ENCODE measurements at places on chromosomes 12 and 14.

DNA sequence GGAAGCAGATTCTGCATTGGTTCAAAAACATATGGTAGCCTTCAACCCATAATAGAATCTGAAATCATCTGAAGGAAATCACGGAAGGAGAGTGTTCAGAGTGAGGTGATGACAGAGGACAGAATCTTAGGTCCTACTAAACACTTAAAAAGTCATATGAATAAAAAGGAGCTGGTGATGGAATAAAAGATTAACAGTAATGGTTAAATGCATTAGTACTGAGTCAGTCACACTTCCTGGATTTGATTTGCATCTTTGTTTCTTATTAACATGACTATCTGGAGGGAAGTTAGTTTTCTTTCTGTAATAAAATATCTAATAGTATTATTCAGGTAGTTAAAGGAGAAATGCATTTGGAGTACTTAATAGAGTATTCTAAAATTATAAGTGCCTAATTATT lies 296.3 kb upstream of the ATXN7L3B start:
- no peak for DNase-seq

- DNase-seq = no peak
Observed at GRCh38 chr14:68486033-68486732, 306.7 kb downstream of the ZFP36L1 start.

GRCh38 chr12:102061560-102062418 lies at the start of gene WASHC3:
Gene WASHC3, minus strand, starts transcription at chr12:102061991. Its CDS starts 29 bp downstream, at chr12:102061962.
- peak; percentile 98 for DNase-seq

- DNase-seq = no peak
Observed at GRCh38 chr12:78829690-78830089, 34.9 kb upstream of the SYT1 start.

DNA sequence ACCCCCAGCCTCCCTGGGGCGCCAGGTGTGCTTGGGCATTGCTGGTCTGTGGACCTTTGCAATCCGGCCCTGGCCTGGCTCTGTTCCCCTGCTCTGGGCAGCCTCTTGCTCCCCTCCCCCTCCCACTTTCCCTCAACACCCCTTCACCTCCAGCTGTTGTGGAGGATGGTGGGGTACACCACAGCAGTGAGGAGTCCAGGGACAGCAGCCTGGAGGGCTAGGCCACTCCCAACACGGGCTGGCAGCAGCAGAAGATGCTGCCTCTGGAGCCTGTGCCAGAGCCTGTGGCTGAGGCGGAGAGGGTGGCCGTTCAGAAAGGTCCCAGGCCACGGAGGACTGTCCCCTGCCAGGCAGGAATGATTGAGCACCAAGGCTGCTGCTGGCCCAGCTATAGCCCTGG lies 7.6 kb downstream of the ZBTB42 start:
- DNase-seq = no peak

- no peak for DNase-seq
Observed at GRCh38 chr14:59728304-59728703, 142.3 kb downstream of the RTN1 start.

GRCh38 chr12:67042697-67043131 lies 226.4 kb upstream of the CAND1 start:
- DNase-seq = no peak

Measured in Karpas-422 (cell line).